Iris pigment epithelial cell (primary cell): ENCODE measurements at places on chromosomes 5 and 9.
A peak's percentile ranks its signal among the peaks of the same experiment; 100 is the strongest.

- DNase-seq, result peak; percentile 9
These were observed 38.7 kb upstream of the RAB3C start for GRCh38 chr5:58544195-58544594.

GRCh38 chr5:109876941-109877669 lies 187.4 kb downstream of the MAN2A1 start:
- peak; percentile 20 for DNase-seq

GRCh38 chr9:133528001-133528875 lies 3.5 kb upstream of the MYMK start:
- DNase-seq, result no peak

GRCh38 chr5:88519066-88519465 lies 250.4 kb upstream of the TMEM161B start:
- DNase-seq, result no peak

- peak; percentile 87 for DNase-seq
These were observed 5.2 kb upstream of the RPL26L1 start for GRCh38 chr5:172953776-172954675.

DNA sequence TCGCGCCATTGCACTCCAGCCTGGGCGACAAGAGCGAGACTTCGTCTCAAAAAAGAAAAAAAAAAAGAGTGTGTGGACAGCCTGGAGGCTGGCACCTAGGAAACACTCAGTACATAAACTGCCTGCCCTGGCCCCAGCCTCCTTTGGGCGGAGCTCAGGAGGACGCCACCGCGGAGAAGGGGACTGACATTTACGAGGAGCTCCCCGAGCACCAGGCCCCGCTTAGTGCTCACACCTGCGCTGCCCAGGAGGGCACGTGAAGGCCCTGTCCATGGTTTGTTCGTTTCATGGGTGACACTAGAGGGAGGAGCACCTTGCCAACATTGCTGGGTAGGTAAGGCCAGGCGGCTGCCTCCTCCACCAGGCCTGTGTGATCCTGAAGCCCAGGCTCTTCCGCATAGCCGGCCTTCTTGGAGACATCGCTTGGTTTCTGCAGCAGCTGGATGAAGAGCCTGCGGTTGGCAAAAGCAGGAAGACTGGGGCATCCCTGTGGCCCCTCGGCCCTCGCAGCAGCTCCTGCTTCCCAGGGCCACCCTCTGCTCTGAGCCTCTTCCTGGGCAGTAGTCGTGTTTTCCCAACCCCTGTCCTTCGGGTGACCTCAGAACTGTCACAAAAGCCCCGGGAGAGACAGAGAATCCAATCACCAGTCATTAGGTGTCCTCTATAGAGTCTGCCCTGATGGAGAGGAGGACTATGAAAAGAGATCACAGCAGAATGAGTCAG lies 26.2 kb upstream of the LAMC3 start:
- DNase-seq, result no peak

DNA sequence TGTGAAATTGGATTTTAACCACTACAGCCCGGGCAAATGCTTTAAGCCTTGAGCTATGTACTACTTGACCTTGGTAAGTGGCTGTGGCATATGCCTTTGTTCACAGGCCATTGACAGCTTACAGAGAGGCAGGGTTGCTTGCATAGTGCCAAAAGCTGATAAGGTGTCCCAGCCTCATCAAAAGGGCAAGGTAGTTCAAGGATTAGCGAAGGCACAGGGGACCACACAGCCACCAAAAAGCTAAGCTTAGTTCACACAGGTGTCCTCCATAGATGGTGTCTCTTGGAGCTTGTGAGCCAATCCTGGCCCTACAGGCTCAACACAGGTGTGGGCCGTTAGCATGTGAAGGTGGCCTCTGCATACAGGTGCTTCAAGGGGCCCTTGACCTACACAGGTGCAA lies 86.8 kb downstream of the ZNF622 start:
- DNase-seq, result no peak

DNA sequence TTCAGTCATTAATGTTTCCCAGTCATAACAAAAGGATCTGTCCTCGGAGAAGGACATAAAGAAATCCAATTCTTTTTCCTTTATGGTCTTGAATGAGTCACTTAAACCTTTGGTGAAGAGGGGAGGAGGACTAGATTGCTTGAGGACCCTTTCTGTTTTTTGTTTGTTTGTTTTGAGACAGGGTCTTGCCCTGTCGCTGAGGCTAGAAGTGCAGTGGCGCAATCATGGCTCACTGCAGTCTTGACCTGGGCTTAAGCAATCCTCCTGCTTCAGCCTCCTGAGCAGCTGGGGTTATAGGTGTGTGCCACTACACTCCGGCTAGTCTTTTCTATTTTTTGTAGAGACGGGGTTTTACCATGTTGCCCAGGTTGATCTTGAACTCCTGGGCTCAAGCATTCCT lies 12.3 kb downstream of the TIGD6 start:
- no peak for DNase-seq

DNA sequence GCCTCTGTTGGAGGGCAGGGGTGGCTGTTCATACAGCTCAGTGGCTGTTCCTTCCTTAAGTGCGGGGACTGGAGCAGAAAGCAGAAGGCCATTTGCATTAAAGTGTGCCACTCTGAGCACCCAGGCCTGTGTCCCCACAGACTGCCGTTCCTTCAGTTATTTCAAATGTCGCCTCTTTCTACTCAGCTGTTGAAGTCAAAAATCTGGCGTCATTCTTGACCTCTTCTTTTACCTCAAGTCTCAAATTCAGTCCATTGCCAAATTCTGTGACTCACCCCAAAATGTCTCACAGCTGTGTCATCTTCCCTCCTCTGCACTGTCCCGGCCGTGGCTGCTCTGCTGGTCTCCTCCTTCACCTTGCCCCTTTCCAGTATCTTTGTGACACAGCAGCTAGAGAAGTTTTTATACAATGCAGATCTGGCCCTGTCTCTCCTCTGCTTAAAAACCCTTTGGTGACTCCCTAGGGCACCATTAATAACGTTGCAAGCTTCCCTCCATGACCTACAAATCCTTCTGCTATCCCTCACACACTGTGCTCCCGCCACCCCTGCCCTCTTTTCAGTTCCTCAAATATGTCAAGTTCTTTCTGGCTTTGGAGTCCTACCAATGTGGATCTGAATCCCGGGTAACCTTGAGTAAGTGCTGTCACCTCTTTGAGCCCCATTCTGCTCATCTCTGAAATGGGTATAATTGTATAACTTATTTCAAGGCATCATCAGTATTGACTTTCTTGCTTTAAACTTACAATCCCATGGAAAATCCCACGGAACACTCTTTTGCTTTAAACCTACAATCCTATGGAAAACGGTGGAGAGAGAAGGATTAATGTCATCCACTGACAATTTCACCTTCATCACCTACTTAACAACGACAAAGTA lies 98.3 kb upstream of the BOD1 start:
- DNase-seq, result peak; percentile 74

GRCh38 chr5:142439207-142439860 lies 114.5 kb upstream of the SPRY4 start:
- DNase-seq, result no peak
